GF-D8 (cell line): ENCODE measurements at places on chromosomes 7 and 10.
A peak's percentile ranks its signal among the peaks of the same experiment; 100 is the strongest.

- no peak for DNase-seq
Measured at GRCh38 chr10:71974489-71975021, 10.4 kb downstream of the CHST3 start.

DNA sequence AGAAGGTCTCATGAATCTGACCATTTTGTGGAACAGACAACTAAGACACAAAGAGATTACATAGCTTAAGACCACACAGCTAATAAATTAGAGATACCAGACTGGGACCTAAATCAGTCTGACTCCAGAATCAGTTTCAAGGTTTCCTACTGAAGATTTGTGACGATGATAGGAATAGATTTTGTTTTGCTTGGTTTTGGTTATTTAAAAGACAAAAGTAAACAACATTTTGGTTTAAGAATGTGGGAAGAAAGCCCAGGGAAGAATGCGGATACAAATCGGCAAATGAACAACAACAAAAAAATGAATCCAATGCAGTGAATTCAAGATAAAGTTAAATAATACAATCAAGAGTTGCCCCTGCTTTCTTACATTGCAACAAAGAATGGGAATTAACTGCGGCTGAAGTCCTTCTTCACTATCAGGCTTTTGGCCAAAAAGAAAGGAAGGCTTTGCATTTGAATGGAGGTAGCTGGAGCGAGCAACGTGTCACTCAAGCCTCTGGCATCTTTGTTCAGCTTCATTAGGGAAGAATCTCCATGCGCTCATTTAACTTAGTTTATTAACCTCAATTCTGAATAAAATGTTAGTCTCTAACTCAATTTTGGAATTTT, 210.8 kb downstream of the ADAM12 start:
- DNase-seq, result no peak

DNA sequence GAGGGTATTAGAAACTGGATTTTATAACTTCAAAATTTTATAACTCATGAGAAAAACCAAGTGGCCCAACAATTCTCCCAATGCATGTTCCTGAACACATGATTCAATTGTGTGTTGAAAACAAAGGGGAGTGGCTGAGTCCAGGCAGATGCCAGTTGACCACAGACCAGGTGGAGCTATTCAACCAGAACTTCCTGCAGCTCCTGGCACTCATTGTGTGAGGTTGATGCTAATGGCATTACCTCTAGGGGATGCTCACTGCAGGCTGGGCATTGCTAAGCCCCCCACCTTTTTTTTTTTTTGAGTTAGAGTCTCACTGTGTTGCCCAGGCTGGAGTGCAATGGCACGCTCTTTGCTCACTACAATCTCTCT, 20.3 kb downstream of the MYOF start:
- DNase-seq, result no peak

GRCh38 chr7:77382532-77382931, 33.6 kb downstream of the GSAP start:
- DNase-seq, result no peak

DNA sequence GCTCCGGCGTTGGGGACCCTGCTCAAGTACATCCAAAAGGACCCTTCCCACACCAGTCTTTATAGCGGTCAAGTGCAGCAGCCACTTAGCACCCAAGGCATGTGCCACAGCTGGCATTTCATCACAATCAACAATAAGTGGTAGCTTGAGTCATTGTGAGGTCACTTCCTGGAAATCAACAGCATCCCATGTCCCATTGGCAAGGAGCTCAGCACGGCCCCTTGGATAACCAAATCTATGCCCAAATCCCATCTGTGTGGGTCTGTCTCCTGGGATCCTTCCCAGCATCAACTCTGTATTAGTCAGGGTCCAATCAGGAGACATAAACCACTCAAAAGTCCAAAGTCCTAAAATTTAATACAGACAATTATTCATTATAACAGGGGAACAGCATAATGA, 27.1 kb downstream of the MDH2 start:
- no peak for DNase-seq

GRCh38 chr7:39130857-39131526, 153.3 kb downstream of the POU6F2 start:
- no peak for DNase-seq

- DNase-seq, result no peak
Measured at GRCh38 chr7:111990643-111991042, 215.6 kb downstream of the DOCK4 start.

- no peak for DNase-seq
Measured at GRCh38 chr10:76218035-76218434, 786.6 kb downstream of the LRMDA start.

DNA sequence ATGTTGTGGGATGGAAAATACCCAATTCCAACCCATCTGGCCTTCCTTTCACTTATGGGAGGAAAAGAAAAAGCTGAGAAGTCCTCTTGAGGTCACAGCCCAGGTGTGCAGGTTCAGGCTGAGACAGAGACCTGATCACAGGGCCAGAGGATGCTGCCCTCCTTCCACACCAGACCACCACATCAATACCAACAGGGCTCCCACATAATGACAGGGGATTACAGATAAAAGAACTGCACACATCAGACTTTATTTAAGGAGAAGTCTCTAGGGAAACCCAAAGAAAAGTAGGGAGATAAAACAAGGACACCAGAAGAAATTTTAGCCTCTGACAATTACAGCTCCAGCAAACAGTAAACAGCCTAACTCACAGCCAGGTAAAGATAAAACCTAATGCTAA, 548.4 kb downstream of the PTPRN2 start:
- DNase-seq, result no peak

DNA sequence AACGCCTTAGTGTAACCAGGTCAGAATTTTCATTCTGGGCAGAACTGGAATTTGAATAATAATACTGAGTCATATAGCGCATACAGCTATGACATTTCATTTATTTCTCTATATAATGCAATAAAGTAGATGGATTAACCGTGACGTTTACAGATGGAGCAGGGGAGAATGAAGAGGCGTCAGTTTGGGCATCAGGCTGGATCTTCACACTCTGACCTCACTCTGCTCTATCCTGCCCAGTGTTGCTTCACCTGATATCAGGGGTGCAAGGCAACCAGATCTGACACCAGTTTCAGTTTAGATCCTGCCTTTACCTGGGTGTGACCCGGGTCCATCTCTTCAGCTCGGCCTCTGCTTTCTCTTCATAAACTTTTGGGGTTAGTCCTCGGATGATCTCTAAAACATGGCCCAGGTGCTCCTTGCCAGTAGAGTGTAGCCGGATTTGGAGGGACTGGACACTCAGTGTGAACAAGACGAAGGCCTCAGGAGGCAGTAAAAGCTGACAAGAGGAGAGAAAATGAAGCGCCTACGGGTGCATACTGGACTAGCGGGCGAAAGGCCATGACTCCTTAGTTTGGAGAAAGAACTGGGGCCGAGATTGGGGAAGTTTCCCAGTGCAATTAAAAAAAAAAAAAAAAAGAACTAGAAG, 1.4 kb upstream of the ZYX start:
- peak; percentile 19 for DNase-seq

- no peak for DNase-seq
Measured at GRCh38 chr10:15563246-15563645, 156.5 kb downstream of the ITGA8 start.

GRCh38 chr10:70684374-70684773, 12.1 kb downstream of the ADAMTS14 start:
- DNase-seq, result no peak

- DNase-seq, result no peak
Measured at GRCh38 chr7:68524126-68524525, 1074.1 kb upstream of the AUTS2 start.

GRCh38 chr7:126774077-126774476, 478.7 kb downstream of the GRM8 start:
- DNase-seq, result no peak

DNA sequence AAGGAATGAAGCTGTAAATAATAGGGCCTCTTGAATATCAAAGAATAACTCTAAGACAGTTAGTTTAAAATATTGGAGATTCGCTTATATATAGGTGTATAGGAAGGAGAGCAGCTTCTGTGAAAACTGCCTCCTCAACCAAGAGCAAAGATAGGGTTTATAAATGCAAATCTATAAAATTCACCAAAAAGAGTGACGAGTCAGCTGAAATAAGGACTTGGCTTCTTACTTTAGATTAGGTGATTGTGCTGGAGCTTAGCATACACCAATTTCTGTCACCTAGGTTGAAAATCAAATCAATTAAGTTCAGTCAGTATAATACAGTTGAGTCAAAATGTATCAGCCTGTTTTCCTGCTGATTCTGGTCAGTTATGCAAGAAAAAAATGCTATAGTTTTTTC, 113.8 kb upstream of the SGCE start:
- DNase-seq, result no peak

DNA sequence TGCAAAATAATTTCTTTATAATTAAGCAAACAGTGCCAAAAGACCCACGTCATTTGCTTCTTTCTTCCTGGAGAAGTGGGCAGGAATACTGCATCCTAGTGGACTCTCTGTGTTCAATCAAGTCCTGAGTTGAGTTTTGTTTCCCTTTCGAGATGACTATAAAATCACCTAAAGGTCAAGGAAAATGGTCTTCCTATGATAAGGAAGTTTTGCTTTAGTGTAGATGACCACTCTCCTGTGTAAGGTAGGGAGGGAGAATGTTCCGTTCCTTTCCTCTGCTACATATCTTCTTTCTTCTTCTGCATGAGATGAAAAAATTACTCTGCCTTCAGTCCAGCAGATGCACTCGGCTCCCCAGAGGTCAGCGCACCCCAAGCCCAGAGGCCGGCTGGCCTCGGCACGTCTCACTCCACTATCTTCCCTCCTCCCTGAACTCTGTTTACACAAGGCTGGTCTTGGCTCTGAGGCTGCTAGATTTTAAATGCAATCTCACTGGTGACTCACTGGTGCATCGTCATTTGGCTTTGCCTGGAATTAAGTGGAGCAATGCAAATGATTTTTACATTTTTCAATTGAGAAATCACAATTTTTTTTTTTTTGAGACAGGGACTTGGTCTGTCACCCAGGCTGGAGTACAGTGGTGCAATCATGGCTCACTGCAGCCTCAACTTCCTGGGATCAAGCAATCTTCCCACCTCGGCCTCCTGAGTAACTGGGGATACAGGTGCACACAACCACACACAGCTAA, 18.6 kb upstream of the VDAC2 start:
- DNase-seq, result no peak

DNA sequence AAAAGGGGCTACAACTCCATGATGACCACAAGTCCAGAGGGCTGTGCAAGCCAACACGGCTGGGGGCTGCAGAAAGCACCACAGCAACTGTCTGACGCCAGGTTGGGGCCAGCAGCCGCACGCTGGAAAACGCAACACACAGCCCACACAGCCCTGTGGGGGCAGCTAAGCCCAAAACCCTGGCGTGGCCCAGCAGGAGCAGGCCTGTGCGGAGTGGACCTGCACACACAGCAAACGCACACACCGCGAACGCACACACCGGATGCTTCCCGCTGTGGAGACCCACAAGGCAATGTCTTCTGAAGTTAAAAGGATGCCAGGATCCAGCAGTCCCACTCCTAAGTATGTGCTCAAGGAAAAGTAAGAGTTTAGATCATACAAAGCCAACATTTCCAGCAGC, 121.2 kb downstream of the MAD1L1 start:
- no peak for DNase-seq

GRCh38 chr10:102869258-102870198, at the start of gene AS3MT:
Gene AS3MT, plus strand, starts transcription at chr10:102869470. Its CDS starts 123 bp downstream, at chr10:102869593.
- DNase-seq, result no peak

GRCh38 chr7:42274053-42274452, 37.0 kb upstream of the GLI3 start:
- DNase-seq, result no peak

- DNase-seq, result no peak
Measured at GRCh38 chr7:108455551-108455997, 662 bp downstream of the NRCAM start.

DNA sequence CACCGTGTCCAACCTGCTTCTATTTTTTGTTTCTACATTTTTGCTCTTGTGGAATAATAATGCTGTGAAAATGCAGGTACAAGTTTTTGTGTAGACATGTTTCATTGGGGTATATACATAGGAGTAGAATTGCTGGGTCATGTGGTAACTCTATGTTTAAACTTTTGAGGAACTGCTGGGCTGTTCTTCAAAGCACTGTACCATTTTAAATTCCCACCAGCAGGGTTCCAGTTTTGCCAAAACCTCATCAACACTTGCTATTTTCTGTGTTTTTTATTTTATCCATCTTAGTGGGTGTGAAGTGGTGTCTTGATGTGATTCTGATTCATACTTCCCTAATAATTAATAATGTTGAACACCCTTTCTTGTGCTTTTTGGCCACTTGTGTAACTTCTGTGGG, 138.6 kb downstream of the RGS10 start:
- DNase-seq, result no peak

DNA sequence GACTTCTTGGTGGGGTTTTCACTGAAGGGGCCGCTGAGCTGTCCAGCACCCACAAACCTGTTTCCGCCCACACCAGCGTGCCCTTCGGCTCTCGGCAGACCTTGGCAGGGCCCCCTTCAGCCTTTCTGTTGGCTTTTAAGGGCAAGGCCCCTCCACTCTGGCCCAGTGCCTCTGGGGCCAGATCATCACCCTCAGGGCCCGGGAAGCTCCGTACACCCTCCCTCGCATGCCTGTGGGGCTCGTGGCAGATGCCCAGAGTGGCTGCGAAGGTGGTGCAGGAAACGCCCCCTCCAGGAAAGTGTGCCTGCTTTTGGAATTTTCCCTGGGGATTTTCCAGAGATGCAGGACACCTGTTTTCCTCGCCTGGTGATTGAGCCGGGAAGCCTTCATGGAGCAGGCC, 7.0 kb downstream of the LHPP start:
- DNase-seq, result no peak

GRCh38 chr10:71366690-71367089, 30.0 kb upstream of the CDH23 start:
- DNase-seq, result no peak

GRCh38 chr7:8176370-8177081, 85.4 kb downstream of the ICA1 start:
- peak; percentile 41 for DNase-seq

DNA sequence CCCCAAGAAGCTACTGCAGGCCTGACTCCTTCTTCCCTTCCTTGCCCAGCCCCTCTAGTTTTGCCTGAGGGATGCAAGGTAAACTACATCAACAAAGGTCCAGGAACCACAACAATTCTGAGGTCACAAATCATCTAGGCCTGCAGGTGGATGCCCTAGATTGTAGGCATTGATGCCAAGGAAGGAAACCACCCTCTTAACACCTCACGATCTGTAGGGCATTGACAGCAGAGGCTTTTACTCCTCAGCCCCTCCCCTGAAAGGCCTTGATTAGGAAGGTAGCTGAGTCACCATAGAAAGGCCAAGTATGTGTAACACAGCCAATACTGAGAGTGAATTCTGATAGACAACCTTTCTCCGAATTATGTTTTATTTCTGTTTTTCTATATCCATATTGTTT, 46.7 kb upstream of the FAM3C start:
- no peak for DNase-seq

DNA sequence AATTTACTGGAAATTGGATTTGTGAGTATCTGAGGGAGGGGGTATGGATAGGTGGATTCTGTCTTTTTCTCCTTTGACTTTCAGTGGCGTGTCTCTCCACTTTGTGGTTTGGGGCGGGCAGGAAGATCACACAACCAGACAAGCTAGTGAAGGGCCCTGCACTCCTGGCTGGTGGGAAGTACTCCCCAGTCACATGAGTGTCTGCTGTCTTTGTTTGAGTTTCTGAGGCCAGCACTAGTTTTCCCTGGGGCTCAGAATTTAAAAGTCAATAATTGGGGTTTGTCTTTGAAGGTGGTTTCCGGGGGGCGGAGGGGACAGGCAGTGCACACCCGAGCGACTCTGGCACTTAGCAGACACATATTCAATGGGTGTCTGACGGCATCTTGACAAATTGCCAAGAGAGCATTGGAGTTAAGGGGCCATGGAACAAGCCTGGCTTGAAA, 120.1 kb downstream of the WDFY4 start:
- no peak for DNase-seq

GRCh38 chr7:149770728-149771636, 2.4 kb downstream of the ZNF467 start:
- no peak for DNase-seq

GRCh38 chr7:47470567-47471357, 111.1 kb downstream of the TNS3 start:
- no peak for DNase-seq
